NCI-H748 treated with DMSO at 0.1 percent for 48 hours (cell line): ENCODE measurements at places on chromosomes 7 and 10.
A peak's percentile ranks its signal among the peaks of the same experiment; 100 is the strongest.

- DNase-seq = no peak
Measured at GRCh38 chr7:124009321-124009720, 23.5 kb downstream of the TMEM229A start.

DNA sequence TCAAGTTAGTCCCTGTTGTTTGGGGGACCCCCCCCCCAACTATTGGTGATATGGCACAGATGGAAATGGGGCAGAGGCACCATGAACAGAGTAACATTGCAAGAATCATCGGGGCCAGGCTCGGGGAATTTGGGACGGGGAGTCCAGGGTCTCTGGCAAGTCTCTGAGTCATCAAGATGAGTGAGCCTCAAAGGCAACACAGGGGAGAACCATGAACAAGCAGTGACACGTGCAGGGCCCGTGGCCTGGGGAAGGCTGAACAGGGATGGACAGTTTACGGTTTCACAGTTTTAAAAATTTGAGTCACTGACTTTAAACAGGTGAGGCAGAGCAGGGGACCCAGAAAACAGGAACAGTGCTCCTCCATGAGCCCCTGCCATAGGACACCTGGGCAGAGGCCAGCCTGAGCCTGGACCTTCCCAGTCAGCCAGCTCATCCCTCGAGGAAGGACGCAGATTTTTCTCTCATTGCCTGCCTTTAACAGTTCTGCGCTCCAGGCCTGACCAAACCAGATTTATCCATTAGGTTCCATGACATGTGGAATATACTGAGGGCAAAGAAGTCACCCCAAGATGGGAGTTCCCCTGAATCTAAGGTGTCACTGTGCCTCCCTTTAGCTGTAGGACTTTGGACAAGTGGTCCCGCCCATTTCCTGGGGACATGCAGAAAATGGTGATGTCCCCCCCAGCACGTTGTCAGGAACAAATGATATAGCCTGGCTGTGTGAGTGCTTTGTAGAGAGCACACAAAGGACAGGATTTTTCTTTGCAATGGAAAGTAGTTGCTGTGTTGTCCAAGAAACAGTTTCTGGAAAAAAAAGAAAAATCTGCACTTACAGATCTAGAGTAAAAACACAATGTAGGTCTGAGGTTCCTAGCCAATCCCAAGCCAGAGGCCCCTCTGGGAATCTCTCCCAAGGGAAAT, 23.8 kb downstream of the CHST15 start:
- no peak for DNase-seq

DNA sequence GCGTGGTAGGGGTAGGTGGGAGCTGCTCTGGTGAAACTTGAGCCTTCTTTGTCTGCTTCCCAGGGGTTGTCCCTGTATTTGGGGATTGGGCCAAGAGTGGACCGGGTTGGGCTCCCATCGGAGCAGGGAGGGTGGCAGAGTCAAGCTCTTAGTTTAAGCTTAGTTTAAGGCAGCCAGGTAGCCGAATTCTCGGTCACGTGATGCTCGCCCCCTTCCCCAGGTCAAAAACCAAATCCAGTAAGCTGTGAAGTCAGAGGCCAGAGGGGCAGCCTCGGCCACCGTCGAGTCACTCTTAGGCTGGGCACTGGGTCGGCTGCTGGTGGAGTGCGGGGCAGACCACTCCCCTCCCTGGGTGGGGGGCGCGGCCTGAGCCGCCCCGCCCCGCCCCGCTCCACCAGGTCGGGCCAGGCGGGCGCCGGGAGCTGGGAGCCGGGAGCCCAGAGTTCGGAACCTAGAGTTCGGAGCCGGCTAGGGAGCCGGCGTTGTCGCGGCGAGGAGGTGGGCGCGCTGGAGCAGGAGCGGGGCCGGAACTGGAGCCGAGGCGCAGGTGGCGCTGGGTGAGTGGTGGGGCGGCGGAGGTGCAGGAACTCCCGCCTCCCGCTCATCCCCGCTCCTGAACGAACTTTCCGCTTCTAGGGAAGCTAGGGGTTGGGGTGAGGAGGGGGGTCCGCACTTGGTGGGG, 2.8 kb upstream of the LZTS2 start:
- DNase-seq = peak; percentile 11

GRCh38 chr10:73771722-73772280, 10.0 kb upstream of the CHCHD1 start:
- peak; percentile 31 for DNase-seq

GRCh38 chr10:75272896-75273295, 37.1 kb upstream of the COMTD1 start:
- no peak for DNase-seq

- no peak for DNase-seq
Measured at GRCh38 chr7:152189061-152189460, 163.6 kb downstream of the GALNT11 start.
